ENCODE measurements at places on chromosomes 4 and X. TPM values are rescaled to one million over a fixed set of nuclear protein-coding genes. Genes with fewer than 3 reads are reported as not detected.

GRCh38 chr4:81723927-81724587 is 252.3 kb upstream of the RASGEF1B start:
- DNase-seq, result no peak

DNA sequence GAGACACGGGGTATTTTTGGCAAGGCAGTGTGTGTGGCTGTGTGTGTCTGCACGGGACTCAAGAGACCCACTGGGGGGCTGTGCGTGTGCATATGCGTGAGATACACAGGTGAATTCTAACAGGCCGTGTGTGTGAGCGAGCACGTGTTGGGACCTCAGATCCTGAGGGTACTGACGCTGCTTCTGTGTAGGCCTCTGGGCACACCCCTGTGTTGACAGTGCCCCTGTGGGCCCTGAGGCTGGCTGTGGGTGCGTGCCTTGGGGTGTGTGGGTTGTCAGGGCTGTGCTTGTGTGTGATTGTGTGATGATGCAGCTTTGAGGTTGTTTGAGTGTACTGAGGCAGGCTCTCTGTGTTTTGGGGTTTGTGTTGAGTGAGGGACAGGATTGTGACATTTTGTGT is 13.9 kb downstream of the FOXP3 start:
- DNase-seq, result no peak

GRCh38 chr4:101818362-101818761 is 27.8 kb downstream of the BANK1 start:
- DNase-seq, result no peak

The EOLA1 gene
- 16.5 TPM for polyA plus RNA-seq

- no peak for DNase-seq
Measured at GRCh38 chr4:185841451-185841850, 29.5 kb upstream of the SORBS2 start.

The GUCY1B1 gene
- polyA plus RNA-seq, result 0.38 TPM

DNA sequence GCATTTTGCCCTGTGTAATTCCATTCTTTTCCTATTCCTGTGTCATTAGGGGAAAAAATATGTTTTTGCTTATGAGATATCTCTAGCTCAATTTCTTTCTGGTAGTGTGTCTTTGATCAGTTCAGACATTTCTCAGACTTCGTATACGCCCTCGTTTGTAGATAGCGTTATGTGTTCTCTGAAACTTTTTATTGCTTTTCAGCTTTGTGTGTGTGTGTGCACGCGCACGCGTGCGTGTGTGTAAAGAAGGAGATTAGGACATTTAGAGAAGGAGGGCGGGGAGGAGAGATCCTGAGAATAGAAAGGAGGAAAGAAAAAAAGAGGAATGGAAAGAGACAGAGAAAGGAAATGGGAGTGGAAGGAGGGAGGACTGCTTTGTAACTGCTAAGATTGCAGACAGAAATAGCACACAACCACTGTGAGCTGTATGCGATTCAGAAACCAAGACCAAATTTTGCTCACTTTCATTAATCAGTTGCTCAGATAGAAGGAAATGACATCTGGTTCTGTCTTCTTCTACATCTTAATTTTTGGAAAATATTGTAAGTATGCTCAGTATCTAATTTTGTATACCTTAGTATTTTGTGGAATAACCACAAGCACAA is at the start of gene RXFP1:
Gene RXFP1 (plus strand): TSS at position 399 of the 605 bp plus-strand sequence. CDS start 95 bp downstream, at position 494.
- no peak for DNase-seq

The FAM47A gene
- polyA plus RNA-seq, result not detected

The SATL1 gene
- not detected for polyA plus RNA-seq

DNA sequence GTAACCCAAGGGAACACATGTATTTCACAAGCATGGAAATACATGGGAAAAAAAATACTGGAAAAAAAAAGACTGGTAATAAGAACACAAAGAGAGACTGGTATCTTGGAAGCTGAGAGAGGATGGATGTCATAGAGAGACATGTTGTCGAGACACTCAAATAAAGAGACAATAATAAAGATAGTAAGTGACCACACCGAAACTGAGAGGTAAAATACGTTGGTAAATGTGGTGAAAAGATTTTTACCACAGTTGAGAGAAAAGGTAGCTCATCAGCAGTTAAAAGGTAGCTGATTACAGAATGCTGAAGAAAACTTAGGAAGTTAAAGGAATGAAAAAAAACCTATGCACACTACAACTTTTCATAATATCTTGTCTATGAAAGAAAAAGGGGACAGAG is 81.1 kb downstream of the ARAP2 start:
- DNase-seq, result no peak

The GABRG1 gene
- polyA plus RNA-seq, result not detected

DNA sequence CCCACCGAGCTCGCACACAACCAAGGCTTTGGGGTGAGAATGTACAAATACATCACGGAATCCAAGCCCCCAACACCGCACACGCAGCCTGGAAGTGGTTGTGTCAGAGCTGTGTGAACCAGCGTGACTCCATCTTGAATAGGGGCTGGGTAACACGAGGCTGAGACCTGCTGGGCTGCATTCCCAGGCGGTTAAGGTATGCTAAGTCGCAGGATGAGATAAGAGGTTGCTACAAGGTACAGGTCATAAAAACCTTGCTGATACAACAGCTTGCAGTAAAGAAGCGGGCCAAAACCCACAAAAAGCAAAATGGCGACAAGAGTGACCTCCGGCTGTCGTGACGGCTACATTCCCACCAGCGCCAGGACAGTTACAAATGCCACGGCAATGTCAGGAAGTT is 258.4 kb downstream of the DHRSX start:
- no peak for DNase-seq

GRCh38 chr4:180811556-180811955 is 1431.6 kb upstream of the TENM3 start:
- DNase-seq, result no peak

DNA sequence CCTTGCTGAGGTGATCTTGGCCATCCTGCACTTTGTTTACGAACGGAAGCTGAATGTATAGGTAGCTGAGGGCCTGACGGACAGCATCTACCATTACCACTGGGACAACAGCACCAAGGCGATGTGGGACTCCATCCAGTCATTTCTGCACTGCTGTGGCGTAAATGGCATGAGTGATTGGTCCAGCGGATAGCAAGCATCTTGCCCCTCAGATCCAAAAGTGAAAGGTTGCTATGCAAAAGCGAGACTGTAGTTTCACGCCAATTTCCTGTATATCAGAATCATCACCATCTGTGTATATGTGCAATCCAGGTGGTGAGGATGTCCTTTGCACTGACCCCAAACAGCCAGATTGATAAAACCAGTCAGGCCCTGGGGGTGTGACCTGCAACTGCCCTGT is 4.2 kb upstream of the PYURF start:
- DNase-seq, result no peak

DNA sequence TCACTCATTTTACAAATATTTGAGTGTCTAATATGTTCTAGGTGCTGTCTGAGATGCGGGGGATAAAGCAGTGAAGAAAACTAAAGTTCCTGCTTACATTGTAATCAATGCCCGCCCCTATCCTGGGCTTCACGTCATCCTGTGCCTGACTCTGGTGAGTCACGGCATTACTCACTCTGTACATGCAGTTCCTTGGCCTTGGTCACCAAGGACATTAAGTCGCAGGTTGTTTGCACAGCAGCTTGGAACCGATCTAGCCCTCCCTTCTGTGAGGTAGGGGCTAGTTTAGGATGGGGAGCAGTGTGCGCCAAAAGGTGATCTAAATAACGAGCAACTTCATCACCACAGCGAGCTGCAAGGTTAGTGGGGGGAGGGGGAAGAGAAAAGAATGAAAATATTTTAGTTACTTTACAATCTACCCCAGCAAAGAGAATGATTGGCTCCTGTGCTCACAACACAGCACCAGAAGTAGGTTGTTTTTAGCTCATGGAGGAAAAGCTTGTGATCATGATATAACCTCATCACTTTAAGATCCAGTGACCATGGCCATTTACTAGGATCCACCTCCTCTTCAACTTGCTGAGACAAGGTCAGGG is 48.0 kb upstream of the HDAC8 start:
- no peak for DNase-seq

The NXF3 gene
- 0.16 TPM for polyA plus RNA-seq

DNA sequence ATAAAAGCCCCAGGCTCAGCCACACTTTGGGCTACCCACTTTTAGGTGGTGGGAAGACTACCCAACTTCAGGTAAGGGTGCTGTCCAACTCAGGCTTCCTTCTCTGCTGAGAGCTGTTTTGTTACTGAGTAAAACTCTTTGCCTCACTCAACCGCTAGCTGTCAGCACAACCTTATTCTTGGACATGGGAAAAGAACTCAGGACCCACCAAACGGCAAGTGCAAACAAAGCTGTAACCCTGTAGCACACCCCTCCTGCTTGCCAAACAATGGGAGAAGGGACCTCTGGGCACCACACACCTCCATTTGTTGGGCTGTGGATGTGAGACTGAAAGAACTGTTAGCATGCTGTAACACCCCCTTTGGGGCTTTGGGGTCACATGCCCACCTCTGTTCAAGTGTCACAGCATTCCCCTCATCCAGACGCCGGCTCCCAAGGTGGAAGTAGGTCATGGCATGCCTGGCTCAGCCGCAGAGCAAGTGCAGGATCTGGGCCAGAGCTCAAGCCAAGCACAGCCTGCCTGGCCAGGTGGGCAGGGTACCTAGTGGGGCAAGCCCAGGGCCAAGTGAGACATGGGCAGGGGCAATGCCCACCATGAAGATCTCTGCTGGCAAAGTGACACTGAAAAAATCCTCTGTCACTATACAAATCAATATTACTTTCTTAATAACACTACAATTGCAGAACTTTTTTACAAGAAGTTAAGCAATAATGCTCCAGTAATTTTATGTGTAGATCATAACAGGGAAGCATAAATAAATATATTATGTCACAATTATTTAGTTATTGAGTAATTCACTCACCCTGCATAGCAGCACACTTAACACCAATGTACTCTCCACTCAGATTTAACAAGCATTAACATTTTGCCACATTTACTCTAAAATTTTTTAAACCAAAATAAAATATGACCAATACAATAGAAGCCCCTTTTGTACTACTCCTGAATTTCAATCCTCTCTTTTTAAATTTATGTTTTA is 107.2 kb downstream of the TBCK start:
- no peak for DNase-seq

The PPEF2 gene
- polyA plus RNA-seq, result not detected

- DNase-seq, result no peak
Measured at GRCh38 chr4:100875296-100876068, 357.7 kb upstream of the EMCN start.

GRCh38 chr4:161540265-161540664 is 623.5 kb downstream of the FSTL5 start:
- DNase-seq, result no peak

DNA sequence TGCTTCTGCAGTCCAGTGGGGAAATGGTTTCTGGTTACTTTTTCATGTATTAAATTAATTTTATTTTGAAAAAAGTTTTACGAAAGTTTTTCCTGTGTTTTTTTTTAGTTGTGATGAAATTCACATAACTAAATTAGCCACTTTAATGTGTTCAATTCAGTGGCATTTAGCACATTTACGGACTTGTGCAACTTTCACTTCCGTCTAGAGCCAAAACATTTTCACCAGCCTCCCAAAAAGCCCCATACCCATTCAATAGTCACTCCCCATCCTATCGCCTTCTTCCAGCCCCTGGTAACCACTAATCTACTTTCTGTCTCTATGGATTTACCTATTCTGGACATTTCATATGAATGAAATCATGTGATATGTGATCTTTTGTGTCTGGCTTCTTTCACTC is 22.8 kb upstream of the TBL1X start:
- DNase-seq, result no peak

DNA sequence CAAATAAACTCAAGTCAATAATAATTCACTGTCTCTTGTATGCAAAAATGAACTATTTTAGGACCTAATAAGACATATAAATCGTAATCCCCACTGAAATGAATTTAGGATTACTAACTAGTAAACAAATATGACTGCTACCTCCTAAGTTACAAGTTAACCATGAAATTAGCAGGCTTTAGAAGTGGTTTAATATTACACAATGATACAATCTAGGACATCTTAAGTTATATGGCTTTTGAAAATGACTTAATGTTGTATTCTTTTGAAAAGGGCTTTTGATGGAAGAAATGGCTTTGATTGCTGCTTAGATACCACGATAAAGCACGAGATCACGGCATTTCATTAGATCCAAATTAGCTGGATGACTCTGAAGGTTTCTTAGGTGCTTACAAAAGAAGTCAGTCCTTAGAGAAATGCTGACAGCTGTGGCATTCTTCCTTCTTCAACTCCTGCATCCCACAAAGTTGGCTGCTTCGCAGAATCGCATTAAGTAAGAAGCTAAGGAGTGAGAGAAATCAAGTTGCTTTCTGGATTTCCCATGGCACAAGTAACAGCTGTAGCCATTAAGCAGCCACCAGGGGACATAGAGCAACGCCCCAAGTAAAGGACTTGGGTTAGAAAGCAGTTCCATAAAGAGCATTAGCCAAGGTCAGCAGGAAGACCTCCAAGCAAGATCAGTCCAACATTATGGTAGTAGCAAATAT is 6.9 kb downstream of the SLC10A7 start:
- DNase-seq, result no peak

The ADH1B gene
- not detected for polyA plus RNA-seq

- DNase-seq, result no peak
Measured at GRCh38 chr4:48247142-48247877, 22.3 kb downstream of the TEC start.

- DNase-seq, result no peak
Measured at GRCh38 chrX:63739885-63740284, 45.1 kb downstream of the ARHGEF9 start.

- DNase-seq, result no peak
Measured at GRCh38 chr4:26746802-26747213, 113.8 kb upstream of the STIM2 start.

The ZBTB49 gene
- polyA plus RNA-seq, result 3.1 TPM

DNA sequence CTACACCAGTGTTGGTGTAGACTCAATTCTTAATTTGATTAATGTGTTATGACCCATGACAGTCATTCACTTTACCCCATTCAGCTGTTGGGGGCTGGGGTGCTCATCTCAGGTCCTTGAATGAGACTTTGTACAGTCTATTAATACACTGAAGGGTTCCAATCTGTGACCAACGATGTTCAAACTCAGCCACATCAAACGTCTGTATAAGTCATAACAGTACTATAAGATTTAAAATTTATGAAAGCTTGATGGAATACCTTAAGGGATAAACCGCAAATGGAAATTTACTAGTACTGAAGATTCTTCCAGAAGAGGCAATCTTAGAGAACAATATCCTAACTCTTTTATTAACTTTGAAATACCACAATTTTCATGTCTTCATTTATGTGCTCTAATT is 33.7 kb downstream of the REST start:
- DNase-seq, result no peak

The PDCL2 gene
- polyA plus RNA-seq, result not detected

The PAQR3 gene
- 14.6 TPM for polyA plus RNA-seq

DNA sequence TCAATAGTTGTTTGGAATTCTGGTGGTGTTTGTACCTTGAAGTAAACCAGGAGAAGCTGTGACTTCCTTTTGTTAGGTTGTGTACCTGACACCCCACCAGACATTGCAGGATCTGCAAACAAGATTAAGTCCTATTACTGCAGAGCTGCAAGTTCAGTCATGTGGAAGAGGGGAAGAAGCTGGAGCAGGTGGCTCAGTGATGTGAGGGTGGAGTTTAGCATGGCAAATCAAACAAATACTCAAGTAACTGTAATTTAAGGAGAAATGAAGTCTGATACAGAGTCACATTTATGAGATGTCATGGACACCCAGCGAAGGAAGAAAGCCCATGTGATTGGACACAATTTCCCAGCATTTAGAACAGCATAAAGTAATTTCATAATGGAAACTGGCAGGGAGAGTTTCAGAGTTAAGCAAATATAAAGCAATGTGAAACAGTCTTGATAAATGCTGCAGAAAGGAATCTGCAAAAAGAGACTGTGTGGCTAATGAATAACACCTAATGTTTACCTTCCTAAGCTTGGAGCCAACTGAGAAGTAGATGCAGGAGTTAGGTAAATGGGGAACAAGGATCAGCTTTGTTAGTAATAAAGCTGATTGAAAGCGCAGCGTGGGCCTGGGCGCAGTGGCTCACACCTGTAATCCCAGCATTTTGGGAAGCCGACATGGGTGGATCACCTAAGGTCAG is 249.1 kb downstream of the GBA3 start:
- no peak for DNase-seq

The TMPRSS11E gene
- not detected for polyA plus RNA-seq

Measured in SK-N-SH (cell line).